Right lung (tissue), 10 donors: ENCODE measurements at places on chromosomes 12 and 14. TPM values are rescaled to one million over a fixed set of nuclear protein-coding genes. Genes with fewer than 3 reads are reported as not detected.

FGF23 gene
- polyA plus RNA-seq = not detected

TGFB3 gene
- polyA plus RNA-seq = 168 TPM

CLEC4E gene
- 0.84 TPM for polyA plus RNA-seq

DNA sequence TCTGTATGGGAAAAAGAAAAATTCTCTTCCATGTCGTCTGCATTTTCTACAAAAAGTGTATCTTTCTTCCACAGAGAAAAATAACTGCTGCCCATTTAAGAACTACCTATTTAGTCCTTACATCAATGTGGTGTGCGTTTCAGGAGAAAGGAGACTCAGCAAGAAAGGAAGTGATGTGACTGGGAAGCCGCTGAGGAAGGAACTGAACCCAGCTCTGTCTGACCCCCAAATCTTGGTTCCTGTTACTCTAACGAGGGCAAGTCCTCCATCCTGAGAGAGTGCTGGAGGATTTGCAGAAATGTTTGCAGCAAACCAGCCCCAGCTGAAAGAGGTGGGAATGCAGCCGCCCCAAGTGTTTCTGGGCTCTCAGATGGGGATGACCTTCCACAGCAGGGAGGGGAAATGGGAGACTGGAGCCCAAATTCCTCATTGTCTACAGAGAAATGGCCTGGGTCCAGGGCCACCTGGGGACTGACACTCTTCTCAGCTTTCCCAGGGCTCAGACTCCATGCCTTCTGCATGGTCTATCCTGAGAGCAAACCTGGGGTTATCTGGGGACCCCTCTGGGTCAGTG, 6.7 kb upstream of the MLEC start:
- no peak for DNase-seq

GRCh38 chr14:101602466-101602840, 41.2 kb downstream of the DIO3 start:
- no peak for DNase-seq

- no peak for DNase-seq
Observed at GRCh38 chr12:96335270-96335669, 65.0 kb downstream of the CDK17 start.

GRCh38 chr14:96421236-96421635, 29.3 kb downstream of the AK7 start:
- no peak for DNase-seq
